Activated naive CD8-positive, alpha-beta T cell treated with anti-CD3 and anti-CD28 coated beads, Interleukin-2, amount 10 ng/mL, durations not matched to agents 7 days and 5 days (primary cell): ENCODE measurements at places on chromosomes 5 and 9. TPM values are rescaled to one million over a fixed set of nuclear protein-coding genes. Genes with fewer than 3 reads are reported as not detected.

The OR1J2 gene
- not detected for total RNA-seq

GRCh38 chr9:126337729-126338372 is 11.2 kb downstream of the MVB12B start:
- no peak for DNase-seq
- H3K4me3 ChIP-seq: no peak overlapping the region
- H3K27me3 ChIP-seq: no peaks in the 10 kb centered on the region
- H3K36me3 ChIP-seq: peaks cover 21% of the 10 kb centered on the region
- no peak overlapping the region for H3K27ac ChIP-seq
- H3K4me1 ChIP-seq: peaks cover 13% of the 10 kb centered on the region

DNA sequence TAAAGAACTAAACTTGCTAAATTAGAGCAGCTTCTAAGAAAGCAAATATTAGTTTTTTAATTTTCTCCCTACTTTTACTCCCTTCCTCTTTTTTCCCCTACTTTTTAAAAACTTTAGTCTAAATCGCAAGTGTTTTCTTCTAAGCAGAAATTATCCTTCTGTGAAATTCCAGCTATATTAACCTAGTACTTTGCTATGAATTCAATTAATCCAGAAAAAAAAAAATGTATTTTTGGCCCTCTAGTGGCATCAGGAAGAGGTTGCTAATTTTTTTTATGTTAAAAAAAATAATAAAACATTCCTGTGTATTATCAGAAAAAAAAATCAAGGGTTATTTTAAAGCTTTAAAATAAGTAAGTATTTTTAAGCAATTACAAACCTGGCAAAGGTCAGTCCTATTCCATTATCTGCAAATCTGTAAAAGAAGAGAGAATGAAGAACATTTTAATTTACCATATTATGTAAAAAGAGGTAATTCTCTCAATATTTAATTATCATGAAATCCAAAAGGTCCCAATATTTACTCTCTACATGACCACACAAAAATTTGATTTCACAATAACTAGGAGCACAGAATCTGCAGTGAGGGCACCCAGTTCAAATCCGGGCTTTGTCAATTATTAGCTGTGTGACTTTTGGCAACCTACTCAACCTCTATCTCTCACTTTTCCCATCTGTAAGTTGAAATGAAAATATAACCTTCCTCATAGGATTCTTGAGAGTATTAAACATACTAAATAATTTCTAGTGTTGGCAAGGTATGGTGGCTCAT is 52.0 kb downstream of the CEMIP2 start:
- H3K4me1 ChIP-seq: no peaks in the 10 kb centered on the region
- H3K36me3 ChIP-seq: peaks cover 30% of the 10 kb centered on the region
- no peak overlapping the region for H3K4me3 ChIP-seq

DNA sequence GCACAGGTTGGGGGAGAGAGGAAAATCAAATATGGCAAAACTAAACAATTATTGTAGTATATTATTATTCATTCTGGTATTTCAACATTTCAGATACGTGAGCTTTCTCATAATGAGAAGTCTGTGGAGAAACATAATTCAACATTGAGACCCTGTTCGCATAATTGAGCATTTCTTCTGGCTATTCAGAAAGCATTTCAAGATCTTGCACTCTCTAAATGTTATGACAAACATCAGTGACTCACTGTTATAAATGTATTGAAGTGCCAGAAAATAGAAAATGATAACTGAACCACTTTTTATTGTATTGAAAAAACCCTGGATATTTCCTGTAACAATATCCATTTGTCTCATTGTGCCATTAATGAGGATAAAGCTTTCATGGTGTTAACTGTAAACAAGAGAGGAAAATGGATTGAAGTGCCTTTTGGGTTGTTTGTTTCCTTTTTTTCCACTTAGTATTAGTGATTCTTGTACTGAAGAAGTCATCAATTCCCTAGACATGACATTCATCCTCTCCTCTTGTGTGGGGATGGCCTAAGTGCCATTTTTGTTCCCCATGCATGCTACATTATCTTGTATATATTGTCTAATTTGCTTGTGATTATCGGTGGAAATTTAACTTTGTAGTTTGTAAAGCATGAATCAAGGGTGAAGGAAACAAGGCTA is 124.6 kb downstream of the CAMK4 start:
- no peak for DNase-seq
- peaks cover 12% of the 10 kb centered on the region for H3K4me1 ChIP-seq
- no peak overlapping the region for H3K4me3 ChIP-seq
- H3K36me3 ChIP-seq: peaks cover 51% of the 10 kb centered on the region
- no peak overlapping the region for H3K27ac ChIP-seq

DNA sequence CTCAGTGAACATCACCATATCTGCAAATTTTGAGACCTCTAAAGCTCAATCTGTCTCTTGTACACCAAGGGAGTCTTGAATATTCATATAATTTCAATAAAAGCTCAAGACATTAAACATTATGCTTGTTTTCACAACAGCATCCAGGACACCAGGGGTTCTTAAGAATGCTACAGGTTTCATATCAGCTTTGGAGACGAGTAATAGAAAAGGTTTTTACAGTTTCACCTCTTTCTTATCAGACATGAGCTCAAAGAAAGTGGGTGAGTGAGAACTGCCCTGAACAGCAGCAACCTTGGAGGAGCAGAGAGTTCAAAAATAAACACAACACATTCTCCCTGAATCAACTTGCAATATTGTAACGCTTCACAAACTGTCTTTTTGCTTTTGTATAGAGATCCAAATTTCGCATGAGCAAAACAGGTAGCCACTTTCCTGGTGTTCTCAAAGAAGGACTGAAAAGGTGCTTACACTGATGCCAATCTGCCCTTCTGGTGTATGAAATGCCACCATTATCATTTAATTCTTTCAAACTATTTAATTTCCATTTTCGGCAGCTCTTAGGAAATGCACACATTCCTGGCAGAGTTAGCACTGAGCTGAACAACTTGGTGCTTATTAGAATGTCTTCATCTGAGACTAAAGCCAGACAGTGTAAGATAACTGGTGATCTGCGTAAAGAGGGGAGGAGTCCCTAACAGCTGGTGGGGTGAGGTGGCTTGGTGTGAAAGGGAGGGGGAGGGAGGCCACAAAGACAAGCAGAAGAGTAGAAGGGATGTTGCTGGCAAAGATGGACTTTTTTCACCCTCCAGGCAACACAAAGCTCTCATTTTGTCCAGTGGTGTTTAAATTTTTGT is 535.3 kb downstream of the PDE4D start:
- no peak for DNase-seq
- peaks cover 32% of the 10 kb centered on the region for H3K27me3 ChIP-seq
- H3K36me3 ChIP-seq: no peaks in the 10 kb centered on the region
- H3K27ac ChIP-seq: no peak overlapping the region

The SOX30 gene
- not detected for total RNA-seq

GRCh38 chr5:173323799-173324114 is 4.5 kb downstream of the STC2 start:
- DNase-seq: no peak
- peaks cover 31% of the 10 kb centered on the region for H3K4me1 ChIP-seq
- H3K27me3 ChIP-seq: peaks cover 12% of the 10 kb centered on the region
- H3K4me3 ChIP-seq: peak overlapping the region; percentile 77
- H3K27ac ChIP-seq: peak overlapping the region; percentile 59

DNA sequence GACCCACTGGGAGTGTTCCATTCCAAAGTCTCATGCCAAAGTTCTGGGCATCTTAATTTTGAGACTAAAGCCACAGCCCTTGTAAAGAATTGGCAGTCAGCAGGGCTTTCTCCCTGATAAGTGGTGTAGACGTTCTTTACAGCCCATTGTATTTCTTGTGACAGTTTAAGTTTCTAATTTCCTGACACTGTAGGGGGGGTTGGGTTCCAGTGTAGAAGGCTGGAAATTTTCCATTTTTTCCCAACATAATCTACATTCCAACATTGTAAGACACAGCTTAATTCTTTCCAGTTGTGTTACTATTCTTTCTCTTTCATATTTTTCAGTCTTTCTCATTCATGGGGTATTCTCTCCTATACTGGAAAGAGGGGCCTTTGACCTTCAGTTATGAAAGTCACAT is 121.1 kb downstream of the FBXL7 start:
- H3K27me3 ChIP-seq: no peaks in the 10 kb centered on the region
- no peaks in the 10 kb centered on the region for H3K4me1 ChIP-seq
- H3K4me3 ChIP-seq: no peak overlapping the region
- no peak overlapping the region for H3K27ac ChIP-seq
- DNase-seq: no peak

The LMX1B gene
- total RNA-seq: not detected

DNA sequence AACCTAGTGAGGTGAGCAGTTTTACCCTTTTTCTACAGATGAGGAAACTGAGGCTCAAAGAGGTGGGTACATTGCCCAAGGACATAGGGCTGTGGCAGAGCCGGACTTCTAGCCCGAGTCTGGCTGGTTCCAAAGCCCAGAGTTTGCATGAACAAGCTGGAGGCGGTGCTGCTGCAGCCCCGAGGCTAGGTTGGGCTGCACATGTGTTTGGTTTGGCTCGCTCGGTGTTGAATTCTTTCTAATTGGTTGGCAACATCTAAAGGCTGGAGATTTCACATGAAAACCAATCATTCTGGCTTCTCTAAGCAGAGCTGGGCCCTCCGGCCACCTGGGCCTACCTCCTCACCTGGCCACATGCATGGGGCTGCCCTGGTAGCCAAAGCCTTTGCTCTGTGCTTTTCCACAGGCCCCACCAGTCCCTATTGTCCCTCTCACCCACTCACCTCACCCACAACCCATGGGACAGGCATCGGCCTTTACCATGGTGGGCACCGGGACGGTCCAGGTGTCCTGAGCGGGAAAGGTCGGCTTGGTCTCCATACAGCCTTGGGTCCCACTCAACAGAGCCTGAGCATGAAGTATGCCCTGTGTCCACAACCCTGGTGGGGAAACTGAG is 262.3 kb downstream of the NSG2 start:
- DNase-seq: no peak
- no peaks in the 10 kb centered on the region for H3K36me3 ChIP-seq
- no peaks in the 10 kb centered on the region for H3K4me1 ChIP-seq
- H3K27me3 ChIP-seq: peaks cover 14% of the 10 kb centered on the region
- no peak overlapping the region for H3K4me3 ChIP-seq

The IRF1 gene
- 238 TPM for total RNA-seq

DNA sequence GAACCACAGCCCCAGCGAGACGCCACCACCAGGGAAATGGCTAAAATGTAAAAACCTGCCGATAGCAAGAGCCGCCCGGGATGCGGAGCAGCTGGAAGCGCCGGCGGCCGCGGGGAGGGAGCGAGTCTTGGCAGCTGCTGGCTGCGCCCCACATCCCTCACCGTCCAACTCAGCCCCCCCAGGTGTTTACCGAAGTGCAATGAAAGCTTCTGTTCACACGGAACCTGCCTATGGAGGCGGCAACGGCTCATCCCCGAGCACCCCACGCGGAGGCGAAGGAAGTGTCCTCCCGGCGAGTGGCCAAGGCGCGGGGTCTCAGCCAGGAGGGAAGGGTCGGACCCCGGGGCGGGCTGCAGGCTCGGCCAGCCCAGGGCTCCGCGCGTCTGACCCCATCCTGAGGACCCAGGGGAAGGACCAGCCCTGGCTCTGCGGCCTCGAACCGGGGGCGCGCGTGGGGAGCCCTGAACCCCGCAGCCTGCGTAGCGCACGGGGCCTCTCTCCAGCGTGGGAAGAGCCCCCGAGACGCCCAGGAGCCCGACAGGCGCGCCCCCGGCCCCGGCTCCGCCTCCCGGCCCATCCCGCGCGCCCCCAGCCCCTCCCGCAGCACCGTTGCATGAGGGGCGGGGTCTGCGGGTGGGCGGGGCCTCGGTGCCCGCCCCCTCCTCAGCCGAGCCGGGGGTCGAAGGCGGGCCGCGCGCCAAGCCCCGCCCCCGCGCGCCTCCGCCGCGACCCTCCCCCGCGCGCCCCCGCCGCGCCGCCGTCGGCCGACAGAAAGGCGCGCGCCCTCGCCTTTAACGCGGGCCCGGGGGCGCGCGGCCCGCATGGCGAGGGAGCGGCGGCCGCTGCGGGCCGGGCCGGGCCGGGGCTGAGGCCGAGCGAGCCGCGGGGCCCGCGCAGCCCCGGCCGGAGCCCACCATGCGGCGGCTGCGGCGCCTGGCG is at the start of gene DIPK1B:
TSS of gene DIPK1B (plus strand) at position 822 of the 939 bp plus-strand sequence. CDS start at position 916, 94 bp downstream.
- no peaks in the 10 kb centered on the region for H3K36me3 ChIP-seq
- H3K4me3 ChIP-seq: peak within 1 kb of the TSS; percentile 50
- no peaks in the 10 kb centered on the region for H3K4me1 ChIP-seq
- DNase-seq: peak; percentile 38
- peaks cover 31% of the 10 kb centered on the region for H3K27me3 ChIP-seq

DNA sequence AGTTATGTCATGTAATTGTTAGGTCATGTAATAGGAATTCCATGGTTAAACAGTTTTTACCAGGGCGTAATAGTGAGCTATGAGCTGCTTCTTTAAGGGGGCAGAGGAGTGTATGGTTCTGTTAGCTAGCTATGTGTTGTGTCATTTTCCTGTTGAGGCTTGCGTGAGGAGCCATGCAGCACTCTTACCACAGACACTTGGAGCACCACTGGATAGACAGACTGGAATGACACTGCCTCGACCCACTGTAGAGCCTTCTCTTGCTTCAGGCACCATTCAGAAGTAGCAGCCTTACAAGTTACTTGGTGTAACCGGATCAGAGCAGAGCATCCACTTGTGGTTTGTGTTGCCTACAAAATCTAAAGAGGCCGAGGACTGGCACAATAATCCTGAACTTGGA is 28.3 kb upstream of the STOM start:
- no peaks in the 10 kb centered on the region for H3K27me3 ChIP-seq
- H3K4me1 ChIP-seq: peaks cover 15% of the 10 kb centered on the region
- no peak overlapping the region for H3K4me3 ChIP-seq
- H3K36me3 ChIP-seq: peaks cover 4% of the 10 kb centered on the region
- H3K27ac ChIP-seq: no peak overlapping the region
- no peak for DNase-seq

The CCDC192 gene
- not detected for total RNA-seq

DNA sequence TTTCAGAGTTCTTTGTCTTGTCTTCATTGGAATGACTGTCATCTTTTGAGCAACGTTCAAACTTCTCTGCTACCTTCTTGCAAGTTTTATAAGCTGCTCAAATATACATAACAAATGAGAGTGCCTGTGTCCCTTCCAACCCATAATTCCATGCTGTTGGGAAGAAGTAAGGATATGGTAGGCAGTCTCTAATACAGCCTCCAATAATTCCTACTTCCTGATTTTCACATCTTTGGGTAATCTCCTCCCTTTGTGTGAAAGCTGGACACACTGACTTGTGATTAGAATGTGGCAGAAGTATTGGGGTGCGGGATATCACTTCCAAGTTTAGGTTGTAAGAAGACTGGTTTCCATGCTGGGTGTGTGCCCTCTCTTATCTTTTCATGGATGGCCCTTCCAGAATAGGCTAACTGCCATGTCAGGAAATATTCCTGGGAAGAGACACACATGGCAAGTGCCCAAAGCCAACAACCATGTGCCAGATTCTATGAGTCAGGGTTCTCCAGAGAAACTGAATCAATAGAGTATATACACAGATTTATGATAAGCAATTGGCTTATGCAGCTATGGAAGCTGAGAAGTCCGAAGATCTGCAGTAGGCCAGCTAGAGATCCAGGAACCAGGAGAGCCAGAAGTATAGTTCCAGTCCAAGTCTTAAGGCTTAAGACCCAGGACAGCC is 531.3 kb downstream of the NTRK2 start:
- H3K4me3 ChIP-seq: no peak overlapping the region
- H3K4me1 ChIP-seq: no peaks in the 10 kb centered on the region
- no peaks in the 10 kb centered on the region for H3K36me3 ChIP-seq
- no peaks in the 10 kb centered on the region for H3K27me3 ChIP-seq

The PHF24 gene
- not detected for total RNA-seq
